ENCODE measurements at places on chromosomes 1 and 21. TPM values are rescaled to one million over a fixed set of nuclear protein-coding genes. Genes with fewer than 3 reads are reported as not detected.

GALNT2 gene
- total RNA-seq = 88.1 TPM

MEX3A gene
- total RNA-seq = 5.1 TPM

SLAMF8 gene
- not detected for total RNA-seq

ADGRL4 gene
- 7.0 TPM for total RNA-seq

TLCD4 gene
- total RNA-seq = 0.84 TPM

IGFN1 gene
- total RNA-seq = not detected

ACTN2 gene
- total RNA-seq = not detected

B4GALT2 gene
- total RNA-seq = 110 TPM

ARMH1 gene
- not detected for total RNA-seq

CAMSAP2 gene
- 8.6 TPM for total RNA-seq

SPRR4 gene
- total RNA-seq = not detected

LCE3E gene
- not detected for total RNA-seq

GJB3 gene
- total RNA-seq = not detected

LCE2C gene
- not detected for total RNA-seq

SLC16A4 gene
- total RNA-seq = 7.7 TPM

FCRL4 gene
- total RNA-seq = not detected

RHCE gene
- total RNA-seq = 0.50 TPM

CELA3A gene
- total RNA-seq = not detected

FLG gene
- not detected for total RNA-seq

TRIM45 gene
- 4.0 TPM for total RNA-seq

KCNK1 gene
- 1.8 TPM for total RNA-seq

VCAM1 gene
- 4.5 TPM for total RNA-seq

KIF21B gene
- total RNA-seq = 3.3 TPM

SPATA17 gene
- 0.84 TPM for total RNA-seq

PLPP3 gene
- 29.3 TPM for total RNA-seq

PCAT6 gene
- 0.89 TPM for total RNA-seq

TEX38 gene
- total RNA-seq = not detected

CR2 gene
- total RNA-seq = not detected

SPATA6 gene
- 2.4 TPM for total RNA-seq

GPR52 gene
- total RNA-seq = not detected

HPDL gene
- 7.1 TPM for total RNA-seq

TSEN15 gene
- total RNA-seq = 81.0 TPM

LCK gene
- total RNA-seq = not detected

KCNA3 gene
- total RNA-seq = 0.45 TPM

PAX7 gene
- total RNA-seq = not detected

C1QA gene
- total RNA-seq = not detected

PLPPR4 gene
- under 0.01 TPM for total RNA-seq

B4GALT3 gene
- 33.1 TPM for total RNA-seq

RHBDL2 gene
- total RNA-seq = not detected

EXO1 gene
- 16.6 TPM for total RNA-seq

PLA2G2F gene
- total RNA-seq = not detected

TMPRSS15 gene
- total RNA-seq = not detected

AGT gene
- total RNA-seq = 0.17 TPM

FALEC gene
- not detected for total RNA-seq

S100A3 gene
- 11.6 TPM for total RNA-seq

LCE2B gene
- total RNA-seq = not detected

NR0B2 gene
- not detected for total RNA-seq

Measured in bronchus fibroblast of lung (primary cell).